ENCODE measurements at places on chromosomes 1 and 21.

- DNase-seq: no peak
These were observed 333.8 kb upstream of the ADGRL2 start for GRCh38 chr1:81466961-81467360.

DNA sequence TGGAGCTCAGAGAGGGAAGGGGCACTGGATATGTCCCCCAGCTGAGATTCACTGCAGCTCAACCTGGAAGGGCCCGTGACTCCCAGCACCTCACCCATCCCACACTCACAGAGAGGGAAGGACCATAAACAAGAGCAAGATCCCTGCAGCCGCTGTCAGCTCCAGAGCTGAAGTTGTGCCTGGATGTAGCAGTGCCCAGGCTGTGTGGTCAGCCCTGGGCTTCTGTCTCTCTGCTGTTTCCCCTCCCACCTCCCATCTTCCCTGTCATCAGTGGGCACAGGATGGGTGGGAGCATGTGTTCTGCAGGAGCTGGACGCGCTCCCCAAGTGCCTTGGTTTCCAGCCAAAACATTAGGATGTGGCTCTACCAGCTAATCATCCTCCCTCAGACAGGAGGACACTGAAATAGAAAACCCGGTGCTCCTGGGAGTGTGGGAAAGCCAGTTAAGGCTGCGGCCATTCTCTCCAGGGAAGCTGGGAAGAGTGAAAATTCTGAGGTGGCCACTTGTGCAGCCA lies 282.7 kb downstream of the NPHP4 start:
- no peak for DNase-seq

- peak; percentile 71 for DNase-seq
These were observed 1.9 kb upstream of the DHRS3 start for GRCh38 chr1:12619792-12620487.

GRCh38 chr1:63795455-63795854 lies 21.6 kb downstream of the ROR1 start:
- no peak for DNase-seq

DNA sequence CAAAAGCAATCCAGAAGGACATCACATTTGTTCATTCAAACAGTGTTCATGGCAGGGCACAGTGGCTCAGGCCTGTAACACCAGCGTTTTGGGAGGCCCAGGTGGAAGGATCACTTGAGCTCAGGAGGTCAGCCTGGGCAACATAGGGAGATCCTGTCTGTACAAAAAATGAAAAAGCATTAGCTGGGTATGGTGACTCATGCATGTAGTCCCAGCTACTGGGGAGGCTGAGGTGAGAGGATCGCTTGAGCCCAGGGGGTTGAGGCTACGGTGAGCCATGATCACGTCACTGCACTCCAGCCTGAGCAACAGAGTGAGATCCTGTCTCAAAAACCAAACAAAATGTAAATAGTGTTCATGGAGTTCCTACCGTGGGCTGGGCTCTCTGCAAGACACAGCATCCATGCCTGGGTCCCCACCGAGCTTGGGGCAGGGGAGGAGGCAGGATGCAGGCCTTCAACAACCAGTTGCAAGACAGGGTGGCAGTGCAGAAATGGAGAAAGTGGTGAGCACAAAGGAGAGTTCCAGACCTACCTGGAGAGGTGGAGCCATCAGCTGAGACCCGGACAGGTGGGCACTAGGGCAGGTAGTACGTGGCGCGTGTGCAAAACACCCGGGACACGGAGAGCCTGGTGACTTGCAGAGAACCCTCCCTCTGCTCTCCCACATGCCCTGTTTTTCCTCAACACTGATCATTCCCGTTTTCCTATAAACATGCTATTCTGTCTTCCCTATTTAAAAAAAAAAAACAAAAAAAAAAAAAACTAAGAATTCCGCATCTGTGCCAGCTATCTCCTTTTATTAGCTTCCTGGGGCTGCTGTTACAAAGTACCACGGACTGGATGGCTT lies 138.9 kb downstream of the TOMM20 start:
- no peak for DNase-seq

DNA sequence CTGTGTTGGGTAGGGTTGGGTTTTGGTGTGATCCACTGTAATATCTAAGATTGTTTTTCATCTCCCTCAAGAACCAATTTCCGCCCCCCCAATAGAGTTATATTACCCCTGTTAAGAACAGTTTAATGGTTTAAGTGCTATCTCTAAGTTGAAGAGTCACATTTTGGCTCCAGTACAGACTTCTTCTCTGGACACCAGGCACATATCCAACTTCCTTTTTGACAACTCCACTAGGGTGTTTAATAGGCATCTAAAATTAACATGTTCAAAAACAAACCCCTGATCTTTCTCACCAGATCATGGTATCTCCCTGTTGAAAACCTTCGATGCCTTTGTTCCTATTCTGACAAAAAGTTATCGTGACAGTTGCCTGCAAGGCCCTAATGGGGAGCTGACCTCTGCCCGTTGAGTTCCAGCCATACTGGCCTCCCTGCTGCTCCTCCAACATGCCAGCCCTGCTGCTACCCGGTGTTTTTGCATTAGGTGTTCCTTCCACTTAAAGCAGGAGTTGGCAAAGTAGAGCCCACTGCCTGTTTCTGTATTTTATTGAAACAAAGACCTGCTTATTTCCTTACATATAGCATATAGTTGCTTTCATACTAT lies 18.6 kb downstream of the USP24 start:
- DNase-seq: no peak
